ENCODE measurements at places on chromosomes 16 and 17.

DNA sequence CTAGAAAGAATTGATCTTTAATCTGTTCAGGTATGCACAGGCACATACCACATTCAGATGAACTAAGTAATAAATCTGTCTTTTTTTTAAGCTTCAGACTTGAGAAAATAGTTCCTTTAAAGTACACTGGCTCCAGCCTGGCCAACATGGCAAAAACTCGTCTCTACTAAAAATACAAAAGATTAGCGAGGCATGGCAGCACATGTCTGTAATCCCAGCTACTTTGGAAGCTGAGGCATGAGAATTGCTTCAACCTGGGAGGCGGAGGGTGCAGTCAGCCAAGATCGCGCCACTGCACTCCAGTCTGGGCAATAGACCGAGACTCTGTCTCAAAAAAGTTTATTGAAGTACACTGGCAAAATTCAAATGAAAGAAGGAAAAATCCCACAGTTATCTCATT lies 111.0 kb upstream of the NETO2 start:
- DNase-seq: no peak

DNA sequence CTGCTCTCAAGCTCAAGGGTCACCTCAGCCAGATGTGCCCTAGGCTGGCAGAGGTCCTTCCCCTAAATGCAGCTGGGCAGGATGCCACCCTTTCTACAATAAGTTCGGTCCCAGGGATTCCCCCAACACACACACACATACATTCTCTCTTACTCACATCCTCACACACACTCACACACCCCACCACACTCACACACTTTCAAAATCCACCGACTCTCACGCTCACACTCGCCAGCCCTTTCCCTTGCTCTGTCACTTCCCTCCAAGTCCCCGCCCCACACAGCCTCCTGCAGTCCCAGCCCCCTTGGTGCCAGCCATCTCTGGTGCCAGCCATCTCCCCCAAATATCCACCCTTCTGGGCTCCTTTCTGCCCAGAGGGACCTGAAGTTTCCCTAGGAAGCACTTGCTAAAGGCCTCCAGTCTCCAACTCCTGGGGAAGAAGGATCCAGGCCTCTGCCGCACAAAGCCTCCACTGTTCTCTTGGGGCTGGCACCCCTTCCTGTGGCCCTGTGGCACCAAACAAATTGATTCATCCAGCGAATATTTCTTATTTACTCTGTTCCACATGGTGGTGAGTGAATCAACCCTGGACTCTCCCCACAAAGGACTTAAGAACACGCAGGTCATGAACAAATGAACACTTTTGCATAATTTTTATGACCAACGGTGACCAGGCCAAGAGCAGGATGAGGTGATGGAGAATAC lies 3.8 kb upstream of the USP36 start:
- DNase-seq: peak; percentile 57

GRCh38 chr16:78307824-78308528 lies 208.5 kb downstream of the WWOX start:
- DNase-seq: no peak

- DNase-seq: no peak
These were observed 1.5 kb upstream of the GPRC5C start for GRCh38 chr17:74430385-74430705.

- no peak for DNase-seq
These were observed 14.1 kb downstream of the TTYH2 start for GRCh38 chr17:74227271-74228080.

DNA sequence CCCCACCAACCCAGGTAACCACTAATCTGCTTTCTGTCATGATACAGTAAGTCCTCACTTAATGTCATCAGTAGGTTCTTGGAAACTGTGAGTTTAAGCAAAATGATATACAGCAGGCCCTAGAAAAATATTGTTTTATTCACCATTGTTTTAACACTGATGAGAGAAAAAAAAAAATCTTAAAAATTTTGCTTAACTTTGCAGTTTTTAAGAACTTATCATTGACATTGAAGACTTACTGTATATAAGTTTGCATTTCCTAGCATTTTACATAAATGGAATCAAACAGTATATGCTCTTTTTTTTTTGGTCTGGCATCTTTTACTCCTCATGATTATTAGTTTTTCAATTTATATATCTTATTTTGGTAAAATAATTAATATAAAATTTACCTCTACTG lies 19.5 kb upstream of the CLTC start:
- DNase-seq: no peak

DNA sequence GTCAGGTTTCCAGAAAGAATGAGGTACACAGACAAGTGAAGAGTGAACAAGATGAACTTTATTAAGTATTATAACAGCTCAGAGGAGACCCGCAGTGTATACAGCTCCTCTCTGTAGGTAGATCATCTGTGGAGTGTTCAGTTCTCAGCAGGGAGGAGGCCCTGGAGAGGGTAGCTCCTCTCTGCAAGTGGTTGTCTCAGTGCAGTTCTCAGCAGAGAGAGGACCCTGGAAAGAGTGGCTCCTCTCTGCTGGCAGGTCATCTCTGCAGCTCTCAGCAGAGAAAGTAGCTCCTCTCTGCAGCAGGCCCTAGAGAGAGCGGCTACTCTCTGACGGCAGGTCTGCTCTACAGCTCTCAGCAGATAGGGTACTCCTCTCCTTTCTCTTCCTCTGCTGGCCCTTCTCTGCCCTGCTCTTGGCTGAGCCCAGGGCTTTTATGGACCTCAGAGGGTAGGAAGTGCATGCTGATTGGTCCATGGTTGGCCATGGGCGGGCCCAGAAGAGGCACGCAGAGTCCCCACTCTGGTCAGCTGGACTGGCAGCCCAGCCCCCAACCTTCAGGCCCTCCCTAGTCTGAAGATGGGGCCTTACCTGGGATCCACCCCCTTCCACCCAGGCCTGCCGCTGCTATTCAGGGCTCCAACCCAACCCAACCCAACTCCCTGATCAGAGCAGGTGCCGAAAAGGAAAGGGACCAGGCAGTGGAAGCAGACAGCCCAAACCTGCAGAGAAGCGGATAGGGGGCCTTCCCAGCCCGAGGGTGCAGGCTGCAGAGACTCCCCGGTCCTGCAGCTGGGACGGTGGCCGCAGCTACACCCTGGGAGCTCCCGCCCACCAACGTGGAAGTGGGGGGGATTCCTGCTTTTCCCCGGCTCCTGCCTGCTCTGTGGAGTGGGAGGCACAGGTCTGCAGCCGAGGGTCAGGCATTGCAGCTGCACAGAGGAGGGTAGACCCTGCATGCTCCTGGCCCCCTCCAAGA lies 18.5 kb upstream of the DNAJA2 start:
- no peak for DNase-seq

- DNase-seq: no peak
These were observed 58.3 kb upstream of the CIBAR2 start for GRCh38 chr16:85170590-85171003.

GRCh38 chr17:77943971-77944370 lies 14.5 kb upstream of the TNRC6C start:
- DNase-seq: no peak

- no peak for DNase-seq
These were observed 2.7 kb downstream of the SHCBP1 start for GRCh38 chr16:46618516-46618915.

DNA sequence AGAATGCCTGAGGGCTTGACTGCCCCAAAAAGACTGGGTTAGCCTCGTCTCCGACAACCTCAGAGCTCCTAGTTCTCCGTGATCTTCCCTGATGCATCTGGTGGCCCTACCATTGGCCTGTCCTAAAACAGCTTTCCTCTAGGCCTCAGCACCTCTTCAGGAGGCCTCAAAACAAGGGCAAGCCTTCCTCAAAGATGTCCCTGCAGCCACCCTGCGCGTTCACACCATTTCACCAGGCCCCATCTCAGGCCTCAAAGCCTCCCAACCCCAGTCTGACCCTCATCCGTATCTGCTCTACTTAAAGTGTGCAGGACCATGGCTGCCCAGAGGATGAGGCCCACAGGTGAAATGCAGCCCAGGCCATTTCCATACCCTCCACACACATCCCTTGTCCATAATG lies 7.4 kb downstream of the ALOXE3 start:
- no peak for DNase-seq

DNA sequence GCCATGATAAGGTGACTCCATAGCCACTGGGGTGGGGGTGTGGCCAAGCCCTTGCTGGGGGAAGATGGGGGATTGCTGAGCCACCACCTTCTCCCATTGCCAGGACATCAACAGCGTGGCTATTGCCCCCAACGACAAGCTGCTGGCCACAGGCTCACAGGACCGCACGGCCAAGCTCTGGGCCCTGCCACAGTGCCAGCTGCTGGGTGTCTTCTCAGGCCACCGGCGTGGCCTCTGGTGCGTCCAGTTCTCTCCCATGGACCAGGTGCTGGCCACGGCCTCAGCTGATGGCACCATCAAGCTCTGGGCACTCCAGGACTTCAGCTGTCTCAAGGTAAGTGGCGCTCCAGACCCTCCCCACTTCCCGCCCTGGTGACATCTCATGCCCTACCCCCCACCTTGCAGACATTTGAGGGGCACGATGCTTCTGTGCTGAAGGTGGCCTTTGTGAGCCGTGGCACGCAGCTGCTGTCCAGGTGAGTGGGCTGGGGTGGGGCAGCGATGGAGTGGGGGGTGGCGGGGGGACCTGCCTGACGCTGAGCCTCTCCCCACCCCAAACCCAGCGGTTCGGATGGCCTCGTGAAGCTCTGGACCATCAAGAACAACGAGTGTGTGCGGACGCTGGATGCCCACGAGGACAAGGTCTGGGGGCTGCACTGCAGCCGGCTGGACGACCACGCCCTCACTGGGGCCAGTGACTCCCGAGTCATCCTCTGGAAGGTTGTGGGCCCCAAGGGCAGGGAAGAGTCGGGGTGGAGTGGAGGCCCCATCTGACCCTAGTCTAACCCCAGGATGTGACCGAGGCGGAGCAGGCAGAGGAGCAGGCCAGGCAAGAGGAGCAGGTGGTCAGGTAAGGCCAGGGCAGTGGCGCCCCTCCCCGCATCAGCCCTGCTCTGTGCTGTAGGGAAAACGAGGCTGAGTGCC lies 4.1 kb downstream of the NOXO1 start:
- DNase-seq: no peak

GRCh38 chr16:3642397-3643094 lies 11.9 kb upstream of the DNASE1 start:
- DNase-seq: no peak

GRCh38 chr17:3715296-3715695 lies 8.4 kb upstream of the HASPIN start:
- no peak for DNase-seq

DNA sequence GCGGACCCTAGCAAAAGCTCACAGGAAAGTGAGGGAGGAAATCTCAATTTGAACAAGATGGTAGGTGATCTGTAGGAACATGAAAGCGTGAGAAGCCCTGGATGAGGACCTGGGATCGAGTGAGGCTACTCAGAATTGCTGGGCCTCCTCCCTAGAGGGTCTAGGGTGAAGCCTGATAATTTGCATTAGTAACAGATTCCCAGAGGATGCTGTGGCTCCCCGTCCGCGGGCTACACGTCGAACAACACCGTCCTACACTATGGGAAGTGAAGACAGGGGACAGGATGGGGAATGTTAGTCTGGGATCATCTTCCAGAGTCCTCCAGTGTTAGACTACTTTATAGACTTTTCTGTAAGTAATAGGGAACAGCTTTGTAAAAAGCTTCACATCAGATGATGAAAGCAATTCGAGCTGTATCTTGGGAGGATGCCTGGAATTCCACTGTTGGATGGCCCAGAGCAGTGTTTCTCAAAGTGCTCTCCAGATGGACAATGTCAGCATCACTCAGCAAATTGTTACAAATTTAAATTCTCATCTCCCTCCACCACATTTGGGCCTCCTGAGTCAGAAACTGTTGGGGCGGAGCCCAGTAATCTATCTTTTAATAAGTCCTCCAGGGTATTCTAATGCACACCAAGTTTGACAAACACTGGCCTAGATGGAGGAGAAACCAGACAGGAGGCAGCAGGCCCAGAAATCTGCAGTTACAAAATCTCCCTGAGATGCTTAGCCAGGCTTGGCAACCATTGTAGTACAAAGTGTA lies 6.5 kb downstream of the FNDC8 start:
- no peak for DNase-seq

GRCh38 chr16:16169615-16170014 lies 53.7 kb downstream of the ABCC6 start:
- DNase-seq: no peak

GRCh38 chr16:35170610-35171009 lies 1711.2 kb downstream of the TP53TG3F start:
- DNase-seq: no peak

DNA sequence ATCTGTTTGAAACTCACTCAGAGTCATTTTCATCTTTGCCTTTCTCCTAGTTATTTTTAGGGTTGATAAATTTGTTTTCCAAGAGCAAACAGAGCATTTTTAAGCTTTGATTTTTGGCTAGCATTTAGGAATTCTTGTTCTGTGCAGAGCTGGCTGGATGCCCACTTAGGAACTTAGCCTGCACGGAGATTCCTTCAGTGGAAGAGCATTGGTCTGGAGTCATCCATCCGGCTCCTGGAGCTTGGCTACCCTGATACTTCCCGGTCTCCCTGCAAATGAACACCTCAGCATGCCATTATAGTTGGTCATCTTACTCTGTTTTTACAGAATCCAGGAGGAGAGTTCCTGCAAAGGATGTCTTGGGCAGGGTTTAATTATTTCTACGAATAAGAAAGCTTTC lies 57.1 kb downstream of the SPECC1 start:
- DNase-seq: no peak

GRCh38 chr17:61583242-61583641 lies 7.8 kb downstream of the NACA2 start:
- DNase-seq: no peak

DNA sequence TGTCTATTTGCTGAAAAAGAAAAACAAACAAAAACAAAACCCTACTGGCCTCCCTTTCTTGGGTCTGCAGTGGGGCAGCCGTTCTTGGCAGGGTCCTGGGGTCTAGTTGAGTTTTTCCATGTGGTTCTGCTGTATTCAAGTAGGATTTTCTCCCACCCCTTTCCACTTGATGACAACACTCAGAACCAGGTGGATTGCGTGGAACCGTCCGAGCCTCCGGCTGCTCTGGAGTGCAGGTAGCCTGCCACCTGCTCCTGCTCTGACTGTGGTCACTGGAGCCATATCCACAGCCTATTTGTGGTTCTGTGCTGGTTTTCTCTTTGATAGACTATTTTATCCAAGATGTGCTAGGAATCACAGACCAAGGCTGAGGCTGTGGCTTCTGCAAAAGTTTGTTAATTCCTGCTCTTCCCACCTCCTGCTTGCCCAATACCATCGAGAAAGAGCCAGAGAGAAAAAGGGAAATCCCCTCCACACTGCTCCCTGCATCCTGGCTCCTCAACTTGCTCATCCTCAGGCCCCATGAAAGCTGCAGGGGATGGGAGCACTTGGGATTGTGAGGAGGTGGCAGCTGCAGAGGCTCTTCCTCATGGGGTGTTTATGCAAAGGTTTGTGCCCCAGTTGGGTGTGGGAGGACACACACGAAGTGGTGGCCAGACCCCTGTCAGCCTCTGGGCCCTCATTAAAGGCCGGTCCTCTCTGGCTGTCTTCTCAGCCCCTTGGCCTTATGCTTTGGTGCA lies 377.8 kb upstream of the TNRC6C start:
- DNase-seq: no peak

- no peak for DNase-seq
These were observed 55.3 kb downstream of the TBX4 start for GRCh38 chr17:61507383-61508066.

GRCh38 chr17:76500747-76501017 lies 541 bp downstream of the RHBDF2 start:
- DNase-seq: no peak

Measured in putamen (tissue), 1 donor.